ENCODE measurements at places on chromosomes 1 and 21.

DNA sequence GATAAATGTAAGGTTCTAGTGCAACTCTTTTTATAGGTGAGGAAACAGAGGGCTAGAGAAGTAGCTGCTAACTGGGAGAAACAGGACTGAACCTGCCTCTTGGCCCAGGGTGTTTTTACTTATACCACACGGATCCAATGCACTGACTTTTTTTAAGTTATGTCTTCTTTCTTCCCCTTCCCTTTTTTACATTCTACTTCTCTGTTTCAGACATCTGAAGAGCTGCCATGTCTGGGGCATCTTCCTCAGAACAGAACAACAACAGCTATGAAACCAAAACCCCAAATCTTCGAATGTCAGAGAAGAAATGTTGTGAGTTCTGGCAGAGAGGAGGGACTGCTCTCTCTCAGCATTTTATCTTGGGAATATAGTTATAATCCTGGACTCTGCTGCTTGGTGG lies 1.4 kb downstream of the PFKFB2 start:
- no peak for DNase-seq

- no peak for DNase-seq
Observed at GRCh38 chr1:157249739-157250138, 111.5 kb upstream of the ETV3 start.

GRCh38 chr1:209368864-209369598 lies 214.5 kb upstream of the CAMK1G start:
- DNase-seq = no peak

DNA sequence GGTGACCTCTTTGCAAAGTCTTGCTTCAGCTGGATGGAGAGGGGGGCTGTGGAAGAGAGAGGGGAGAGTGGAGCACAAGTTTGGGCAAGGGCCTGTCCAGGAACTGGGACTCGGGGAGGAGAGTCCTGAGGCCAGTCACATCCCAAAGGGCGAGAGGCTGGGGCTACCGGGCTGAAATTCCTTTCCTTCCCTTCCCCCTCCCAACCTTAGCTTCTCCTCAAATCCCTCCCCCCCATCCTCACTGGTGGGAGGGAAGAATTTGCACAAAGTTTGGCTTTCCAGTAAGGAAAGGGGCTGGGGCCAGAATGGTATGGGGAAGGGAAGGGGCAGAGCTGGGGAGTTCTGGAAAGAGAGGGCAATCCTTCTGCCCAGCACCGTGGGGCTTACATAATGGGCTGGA lies 854 bp downstream of the CNTN2 start:
- no peak for DNase-seq

DNA sequence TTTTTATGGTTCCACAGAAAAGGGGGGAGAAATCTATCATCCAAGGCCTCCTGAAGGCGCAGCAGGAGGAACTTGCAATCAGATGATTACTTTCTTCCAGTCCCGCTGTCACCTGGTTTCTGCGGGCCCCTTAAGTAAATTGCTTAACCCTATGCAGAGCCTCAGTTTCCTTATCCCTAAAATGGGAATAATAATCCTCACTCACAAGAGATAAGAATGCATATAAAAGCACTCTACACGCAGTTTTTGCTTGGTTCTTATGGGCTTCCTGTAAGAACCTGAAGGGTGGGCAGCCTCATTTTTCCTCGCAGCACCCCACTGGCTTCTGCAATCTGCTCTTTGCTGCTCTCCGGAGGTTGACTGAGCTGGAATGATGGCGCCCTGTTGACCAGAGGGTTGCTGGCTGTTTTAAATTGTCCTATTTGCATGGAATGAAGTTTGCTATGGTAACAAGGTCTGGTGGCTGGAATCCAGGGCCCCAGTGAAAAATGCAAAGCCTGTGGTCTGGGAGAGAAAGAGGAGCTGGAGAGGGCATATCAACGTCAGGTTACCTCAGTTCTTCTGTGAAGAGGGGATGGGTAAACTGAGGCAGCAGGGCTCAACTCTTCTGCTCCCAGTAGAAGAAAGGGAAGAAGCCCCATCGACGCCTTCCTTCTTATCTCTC lies 1.0 kb upstream of the KAZN start:
- DNase-seq = no peak

DNA sequence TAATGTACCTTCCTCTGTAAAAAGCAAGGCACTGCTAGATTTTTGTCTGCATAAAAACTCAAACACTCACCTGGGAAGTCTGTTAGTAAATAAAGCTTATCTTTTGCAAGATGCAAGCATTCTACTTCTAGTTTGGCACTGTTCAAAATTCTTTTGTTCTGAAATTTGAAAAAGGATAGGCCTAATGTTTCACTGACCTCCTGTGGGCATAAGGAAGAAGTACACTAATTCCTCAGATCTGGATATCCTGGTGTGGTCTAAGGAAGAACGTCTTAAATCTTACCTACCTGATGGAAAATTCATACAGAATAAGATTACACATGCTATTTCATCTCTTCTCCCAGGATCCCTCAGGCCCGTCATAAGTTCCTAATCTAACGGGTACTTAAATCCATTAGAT lies 93.5 kb upstream of the CAMK1G start:
- DNase-seq = no peak

DNA sequence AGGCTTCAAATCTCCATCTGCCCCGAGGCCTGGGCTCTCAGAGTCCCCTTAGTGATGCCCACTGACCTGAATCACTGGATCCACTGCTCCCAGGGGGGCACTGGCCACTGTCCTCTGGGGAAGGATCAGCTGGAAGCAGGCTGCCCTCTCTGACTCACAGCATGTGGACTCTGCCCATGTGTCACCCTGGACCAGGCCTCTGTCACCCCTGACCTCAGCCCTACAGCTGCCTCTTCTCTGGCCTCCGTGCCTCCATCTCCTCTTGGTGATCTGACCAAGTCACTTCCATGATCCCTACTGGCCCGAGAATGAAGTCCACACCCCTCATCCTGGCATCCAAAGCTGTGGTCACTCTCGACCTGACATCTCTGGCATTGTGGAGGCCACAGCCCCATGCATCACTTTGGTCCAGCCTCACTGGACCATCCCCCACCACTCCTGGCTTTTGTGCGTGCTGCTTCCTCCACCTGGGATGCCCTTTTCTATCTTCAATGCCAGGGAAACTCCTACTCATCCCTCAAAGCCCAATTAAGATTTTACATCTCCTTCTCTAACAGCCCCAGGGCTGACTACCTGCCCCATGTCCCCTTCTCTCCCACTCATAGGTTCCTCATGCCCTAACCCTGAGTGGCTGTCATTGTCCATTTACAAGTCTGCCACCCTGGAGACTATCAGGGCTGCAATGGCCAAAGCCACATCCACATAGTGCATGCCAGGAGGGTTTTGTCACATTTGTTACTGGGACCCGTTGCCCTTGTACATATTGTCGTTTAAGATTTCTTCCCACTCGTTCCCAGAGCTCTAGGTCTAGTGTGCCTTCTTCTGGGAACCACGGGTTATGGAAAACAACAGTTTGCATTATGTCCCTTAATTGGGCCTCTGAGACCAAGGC lies 685.0 kb downstream of the MATN1 start:
- no peak for DNase-seq

GRCh38 chr1:220067269-220068204 lies 21.2 kb upstream of the EPRS1 start:
- DNase-seq = no peak

- DNase-seq = no peak
Observed at GRCh38 chr1:21781815-21782348, 1.1 kb downstream of the USP48 start.

DNA sequence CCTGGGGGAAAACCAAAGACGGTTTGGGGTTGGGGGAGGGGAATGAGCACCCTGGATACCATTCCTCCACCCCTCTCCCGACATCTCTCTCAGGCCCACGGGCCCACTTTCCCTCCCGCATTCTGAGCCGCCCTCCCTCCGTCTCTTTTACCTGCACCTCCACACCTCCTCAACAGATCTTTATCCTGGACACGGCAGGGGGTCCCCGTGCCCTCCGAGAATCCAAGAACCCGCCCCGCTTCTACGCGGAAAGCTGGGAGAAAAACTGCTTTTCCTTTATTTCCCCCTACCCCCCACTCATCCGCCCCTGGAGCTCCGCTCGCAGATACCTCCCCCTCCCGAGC lies 108.8 kb downstream of the NAV1 start:
- no peak for DNase-seq

- DNase-seq = no peak
Observed at GRCh38 chr1:51309291-51309690, 21.1 kb downstream of the TTC39A start.

GRCh38 chr21:15183813-15184257 lies 119.0 kb upstream of the NRIP1 start:
- no peak for DNase-seq

- DNase-seq = no peak
Observed at GRCh38 chr1:246029616-246030015, 477.5 kb downstream of the SMYD3 start.

- no peak for DNase-seq
Observed at GRCh38 chr1:60861961-60862567, 220.3 kb upstream of the NFIA start.

- no peak for DNase-seq
Observed at GRCh38 chr21:45112371-45112770, 38.0 kb downstream of the ADARB1 start.

- no peak for DNase-seq
Observed at GRCh38 chr1:48870596-48870995, 93.9 kb upstream of the BEND5 start.

- no peak for DNase-seq
Observed at GRCh38 chr1:204348722-204349121, 11.0 kb downstream of the PLEKHA6 start.

GRCh38 chr1:114315631-114316030 lies 162.0 kb upstream of the SYT6 start:
- no peak for DNase-seq

- no peak for DNase-seq
Observed at GRCh38 chr1:209620487-209620884, 31.7 kb downstream of the LAMB3 start.

DNA sequence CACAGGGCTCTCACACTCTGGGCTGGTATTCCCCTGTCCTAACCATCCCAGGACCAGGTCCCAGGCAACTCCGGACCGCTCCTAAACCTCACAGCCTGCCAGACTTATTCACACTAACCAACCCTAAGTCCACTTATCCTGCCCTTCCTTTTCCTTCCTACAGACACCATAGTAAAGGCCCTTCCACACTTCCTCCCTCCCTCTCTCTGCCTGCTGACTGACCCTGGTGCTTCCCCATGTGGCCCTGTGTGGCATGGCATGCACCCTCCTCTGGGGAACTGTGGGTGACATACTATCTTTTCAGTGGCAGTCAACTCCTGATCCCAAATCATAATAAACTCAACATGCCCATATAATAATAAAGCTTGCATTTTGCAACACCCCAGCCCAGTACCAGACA lies 155.1 kb upstream of the DNAH14 start:
- DNase-seq = no peak

DNA sequence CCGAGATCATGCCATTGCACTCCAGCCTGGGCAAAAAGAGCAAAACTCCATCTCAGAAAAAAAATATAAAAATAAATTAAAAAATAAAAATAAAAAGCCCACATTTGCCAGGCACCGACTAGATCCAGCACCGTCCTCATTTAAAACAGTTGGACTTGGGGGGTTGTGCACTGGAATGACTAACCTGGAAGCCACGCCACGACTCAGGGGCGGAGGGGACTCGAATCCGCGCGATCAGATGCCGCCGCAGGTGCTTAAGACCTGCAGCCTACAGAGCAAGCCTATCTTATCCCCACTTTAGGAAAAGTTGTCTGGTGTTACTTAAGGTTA lies 38.5 kb downstream of the ZBTB8OS start:
- DNase-seq = no peak

- no peak for DNase-seq
Observed at GRCh38 chr1:78333502-78333901, 157.3 kb upstream of the PTGFR start.

Data from activated CD4-positive, alpha-beta T cell treated with anti-CD3 and anti-CD28 coated beads for 1 hour (primary cell).